ENCODE measurements at places on chromosomes 3 and 15.

- DNase-seq, result no peak
Measured at GRCh38 chr15:36999778-37000177, 100.6 kb downstream of the MEIS2 start.

GRCh38 chr3:1787094-1787493 lies 311.6 kb upstream of the CNTN4 start:
- DNase-seq, result no peak

DNA sequence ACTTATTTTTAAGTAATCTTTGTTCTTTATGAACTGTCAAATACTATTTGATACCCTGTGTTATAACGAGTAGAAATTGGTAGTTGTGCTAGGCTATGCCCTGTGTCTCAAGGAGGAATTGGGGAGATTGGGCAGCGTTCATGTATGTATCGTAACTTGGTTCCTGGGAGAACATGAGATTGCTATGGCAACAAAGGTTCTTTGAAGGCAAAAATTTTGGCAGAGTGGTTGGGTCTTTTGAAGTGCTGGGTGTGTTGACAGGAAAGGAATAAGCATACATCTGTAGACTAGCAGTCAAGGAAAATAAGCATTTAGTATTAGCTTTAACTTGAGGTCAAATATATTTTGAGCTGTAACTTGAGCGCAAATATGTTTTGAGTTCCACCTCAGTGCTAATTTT lies 45.3 kb downstream of the TCF12 start:
- DNase-seq, result peak; percentile 34

GRCh38 chr3:169387751-169388696 lies 275.5 kb downstream of the MECOM start:
- DNase-seq, result no peak

DNA sequence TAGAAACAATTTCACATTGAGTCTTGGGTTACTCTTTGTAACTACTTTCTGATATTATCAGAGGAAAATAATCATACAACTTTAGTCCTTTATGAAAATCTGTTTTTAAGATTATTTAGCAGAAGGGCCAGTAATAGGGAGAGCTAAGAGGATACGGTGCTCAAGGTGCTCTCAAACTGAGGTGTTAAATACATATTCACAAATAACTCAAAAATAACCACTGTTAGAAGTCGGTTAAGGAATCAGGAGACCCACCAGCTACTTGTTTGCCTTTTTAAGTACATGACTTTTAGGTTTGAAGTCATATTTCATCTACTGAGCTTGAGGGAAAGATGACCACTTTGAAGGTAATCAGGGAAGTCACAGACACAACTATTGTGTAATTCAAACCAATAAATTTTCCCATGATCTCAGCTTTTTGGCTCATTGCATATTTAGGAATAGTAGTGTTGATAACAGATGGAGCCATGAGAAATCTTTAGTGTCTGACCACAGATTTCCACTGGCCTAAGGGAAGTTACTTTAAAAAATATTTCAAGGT lies 1.4 kb upstream of the RSRC1 start:
- no peak for DNase-seq

DNA sequence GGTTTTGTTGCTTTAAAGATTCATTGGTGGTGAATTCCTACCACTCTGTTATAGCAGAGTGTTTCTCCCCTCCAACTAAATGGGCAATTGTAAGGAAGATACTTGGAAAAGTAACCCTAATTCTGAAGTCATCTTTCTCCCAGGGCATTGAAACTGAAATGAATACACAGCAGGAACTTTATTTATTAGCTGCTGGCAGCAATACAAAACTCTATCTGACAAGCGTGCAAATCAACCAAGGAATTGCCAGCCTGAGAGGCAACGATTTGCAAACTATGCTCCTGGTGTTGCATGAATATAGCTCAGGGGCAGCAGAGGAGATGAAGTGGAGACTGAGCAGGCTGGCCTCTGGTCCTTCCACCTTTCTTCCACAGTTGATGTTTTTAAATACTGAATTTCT lies 48.9 kb downstream of the CD200R1 start:
- no peak for DNase-seq
